Mammary epithelial cell (primary cell): ENCODE measurements at places on chromosomes 6 and 20.

DNA sequence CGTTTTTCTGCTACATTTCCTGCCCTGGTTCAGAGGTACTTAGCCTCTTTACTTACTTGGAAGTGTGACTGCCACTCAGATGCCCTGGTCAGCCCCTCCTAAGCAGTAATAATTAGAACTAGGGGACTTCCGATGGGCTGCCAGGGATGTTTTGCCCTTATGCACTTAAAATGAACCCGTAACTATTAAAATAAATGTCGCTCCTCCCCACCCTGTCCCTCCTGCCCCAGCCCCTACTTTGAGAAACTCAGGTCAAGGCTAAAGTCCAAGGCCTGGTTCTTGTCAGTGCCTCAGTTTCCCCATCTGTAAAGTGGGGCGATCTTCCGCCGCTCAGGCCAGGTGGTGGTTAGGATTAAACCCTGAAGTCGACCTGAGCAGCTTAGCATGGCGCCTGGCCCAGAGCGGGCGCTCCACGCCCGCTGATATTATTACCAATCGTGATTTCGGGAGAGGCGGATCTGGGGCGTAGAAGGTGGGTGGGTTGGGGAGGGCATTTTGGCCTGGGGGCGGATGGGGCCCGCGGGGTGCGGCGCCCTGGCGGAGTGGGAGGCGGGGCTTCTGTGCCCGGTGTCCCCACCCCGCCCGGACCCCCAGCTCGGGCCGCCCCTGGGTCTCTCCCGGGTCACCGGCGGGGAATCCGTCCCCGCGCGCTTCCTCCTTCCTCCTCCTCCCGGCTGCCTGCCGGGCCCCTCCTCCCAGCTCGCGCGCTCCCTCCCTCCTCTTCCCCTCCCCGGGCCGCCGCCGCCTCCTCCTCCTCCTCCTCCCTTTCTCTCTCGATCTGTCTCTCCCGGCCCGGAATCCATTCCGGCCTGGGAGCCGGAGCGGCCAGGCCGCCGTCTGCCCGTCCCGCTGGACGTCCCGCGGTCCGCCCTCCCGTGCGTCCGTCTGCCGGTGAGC lies at the start of gene SRC:
SRC (plus strand) TSS at position 802 of the 897 bp plus-strand sequence. CDS start 38,014 bp downstream, outside the sequence.
- peak; percentile 77 for DNase-seq

GRCh38 chr6:29992807-29993206 lies 50.5 kb downstream of the HLA-A start:
- peak; percentile 75 for DNase-seq

DNA sequence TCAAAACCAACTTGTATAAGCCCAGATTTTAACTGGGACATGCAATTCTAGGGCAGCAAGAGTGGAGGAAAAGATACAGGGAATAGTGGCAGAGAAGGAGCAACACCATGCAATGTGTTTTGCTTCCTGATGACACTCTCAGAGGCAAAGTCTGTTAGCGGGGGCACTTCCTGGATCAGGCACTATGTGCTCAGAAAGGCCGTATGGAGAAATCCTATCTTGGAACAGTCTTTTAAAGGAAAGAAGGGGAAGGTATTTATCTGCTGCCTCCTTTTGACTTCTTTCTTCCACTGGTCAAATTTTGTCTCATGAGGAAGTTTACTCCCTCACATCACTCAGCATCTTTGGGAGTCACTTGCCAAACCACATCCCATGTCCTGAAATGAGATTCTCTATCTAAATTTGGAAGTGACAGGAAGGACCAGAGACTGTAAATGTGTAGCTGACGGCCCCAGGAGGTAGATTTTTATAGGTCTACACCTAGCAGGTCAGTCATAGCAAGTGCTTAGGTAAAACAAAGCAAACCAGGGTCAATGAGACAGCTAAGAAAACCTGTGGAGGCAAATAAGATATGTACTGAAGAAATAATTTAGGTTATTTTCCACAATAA lies 91.7 kb upstream of the ELOVL5 start:
- no peak for DNase-seq

DNA sequence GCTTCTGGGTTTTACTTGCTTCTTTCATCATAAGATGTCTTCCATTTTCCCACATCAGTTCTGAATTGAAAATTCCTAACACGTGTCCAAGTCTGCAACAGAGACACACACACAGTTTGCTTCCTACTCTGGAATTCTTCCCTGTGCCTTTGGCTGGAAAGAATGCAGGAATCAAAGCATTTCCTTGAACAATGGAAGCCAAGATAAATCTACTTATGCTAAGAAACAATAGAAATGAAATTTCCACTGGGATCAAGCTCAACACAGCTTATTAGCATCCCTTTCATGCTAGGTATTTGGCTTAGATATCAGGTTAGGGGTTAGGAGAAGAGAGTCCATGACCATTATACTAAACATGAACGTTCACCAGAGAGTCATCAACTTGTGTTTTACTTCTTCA lies 101.1 kb upstream of the SCAF8 start:
- DNase-seq: no peak

DNA sequence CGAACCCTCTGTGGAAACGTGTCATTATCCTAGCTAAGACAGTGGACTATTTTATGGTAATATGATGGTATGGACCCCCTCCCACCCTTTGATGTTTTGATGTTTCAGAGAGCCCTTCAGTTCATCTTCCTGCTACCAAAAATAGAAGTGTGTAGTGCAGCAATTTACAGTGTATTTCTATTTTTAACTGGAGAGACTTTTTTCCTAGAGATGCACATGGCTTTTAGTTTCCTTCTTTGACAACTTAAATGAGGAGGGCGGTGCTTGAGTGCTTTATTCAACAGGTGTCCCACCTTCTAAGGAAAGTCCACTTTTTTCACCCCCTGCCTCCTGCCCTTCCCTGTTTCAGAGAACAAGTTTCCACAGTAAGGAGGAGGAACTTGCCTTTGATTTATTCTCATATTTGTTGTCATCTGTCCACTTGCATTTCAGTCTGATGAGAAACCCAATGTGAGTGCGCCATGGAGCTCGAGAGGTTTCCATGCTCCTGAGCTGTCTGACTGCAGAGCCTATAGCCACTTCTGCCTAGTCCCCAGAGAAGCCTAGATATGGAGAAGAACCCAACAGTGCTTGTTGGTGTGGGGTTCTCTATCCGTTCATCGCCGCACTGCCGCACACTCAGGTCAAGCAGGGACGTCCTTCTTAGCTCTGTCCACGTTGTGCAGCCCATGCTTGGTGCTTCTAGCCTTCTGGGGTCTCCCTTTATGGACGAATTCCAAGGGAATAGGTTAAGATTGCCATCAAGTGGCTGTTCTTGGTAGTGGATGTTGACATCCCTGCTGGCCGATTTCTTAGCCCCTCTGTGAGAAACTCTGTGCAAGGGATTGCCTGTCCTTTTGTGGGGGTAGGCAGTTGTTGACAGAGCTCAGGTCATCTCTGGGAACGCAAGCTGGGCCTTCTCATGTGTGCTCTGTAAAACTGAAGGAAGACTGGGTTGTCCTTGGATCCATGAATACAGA lies 144.2 kb downstream of the JARID2 start:
- no peak for DNase-seq
